ENCODE measurements at places on chromosomes 3 and 15.

DNA sequence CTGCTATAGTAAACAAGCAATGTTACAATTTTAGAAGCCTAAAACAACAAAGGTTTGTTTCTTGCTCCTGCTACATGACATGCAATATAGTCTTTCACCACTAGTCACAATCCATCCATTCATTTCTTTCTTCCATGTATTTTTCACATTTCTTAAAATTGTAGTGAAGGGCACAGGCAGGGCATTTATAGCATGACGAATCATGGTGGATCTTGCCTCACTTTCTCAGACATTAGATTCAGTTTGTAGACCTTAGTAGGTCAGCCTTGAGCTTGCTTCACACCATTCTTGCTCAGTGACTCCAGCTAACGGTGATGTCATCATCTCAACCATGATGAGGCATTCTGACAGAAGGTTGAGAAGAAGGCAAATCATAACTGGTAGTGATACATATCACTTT is 546.8 kb downstream of the TBL1XR1 start:
- no peak for DNase-seq

DNA sequence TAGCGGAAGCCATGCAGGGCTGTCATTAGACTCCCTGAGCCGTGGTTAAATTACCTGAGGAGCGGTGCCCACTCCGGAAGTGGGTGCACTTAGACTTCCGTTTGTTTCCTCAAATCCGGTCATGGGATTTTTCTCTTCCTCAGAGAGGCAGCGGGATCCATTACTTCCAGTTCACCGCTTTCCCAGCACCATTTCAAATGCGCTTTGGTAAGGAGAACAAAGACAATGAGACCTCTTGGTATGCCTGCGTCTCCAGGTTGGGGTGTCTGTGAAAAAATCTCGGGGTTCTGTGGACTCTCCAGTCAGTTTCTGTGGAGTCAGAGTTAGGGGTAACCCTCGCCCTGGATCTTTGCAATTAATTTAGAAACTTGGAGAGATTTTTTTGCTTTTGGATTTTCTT is 132.3 kb upstream of the PTPRG start:
- DNase-seq: no peak

DNA sequence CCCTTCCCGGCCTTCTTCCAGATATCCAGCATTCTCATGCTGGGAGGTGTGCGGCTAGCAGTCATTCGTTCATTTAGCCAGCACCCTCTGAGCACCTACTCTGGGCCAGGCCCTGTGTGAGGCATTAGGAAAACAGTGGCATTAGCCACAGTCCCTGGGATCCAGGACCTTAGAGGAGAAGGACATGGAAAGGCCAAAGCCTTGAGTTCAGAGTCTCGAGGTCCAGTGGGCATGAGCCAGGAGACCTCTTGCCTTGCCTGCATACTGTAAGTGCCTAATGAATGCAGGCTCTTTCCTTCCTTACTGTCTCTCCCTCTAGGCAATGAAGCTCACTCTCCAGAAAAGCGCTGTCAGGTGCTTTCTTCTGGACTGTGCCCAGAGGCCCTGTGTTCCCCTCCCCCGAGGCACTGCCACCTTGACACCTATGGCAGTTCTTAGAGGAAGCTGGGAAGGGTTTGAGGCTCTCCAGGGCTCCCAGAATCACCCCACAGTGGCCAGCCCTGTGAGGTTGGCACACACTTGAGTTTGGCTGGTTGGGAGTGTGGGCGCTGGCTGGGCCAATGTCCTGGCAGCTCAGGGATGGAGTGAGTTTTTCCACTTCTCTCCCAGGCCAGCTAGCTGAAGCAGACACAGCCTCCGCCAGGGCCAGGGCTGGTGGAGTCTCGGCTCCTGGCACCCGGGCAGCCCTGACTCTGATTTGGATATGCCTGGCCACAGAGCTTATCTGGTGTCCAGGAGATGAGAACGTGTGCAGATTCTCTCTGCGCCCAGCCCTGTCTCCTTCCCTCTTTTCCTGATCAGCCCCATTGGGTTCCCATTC is 5.4 kb downstream of the CORO2B start:
- no peak for DNase-seq

- no peak for DNase-seq
These were observed 957.3 kb downstream of the IGSF11 start for GRCh38 chr3:118077332-118077731.

- no peak for DNase-seq
These were observed 158.0 kb upstream of the IL12A start for GRCh38 chr3:159830523-159831154.

- no peak for DNase-seq
These were observed 9.5 kb downstream of the EPB42 start for GRCh38 chr15:43211224-43211735.

GRCh38 chr3:14047841-14048240 is 76.8 kb downstream of the CHCHD4 start:
- DNase-seq: no peak

GRCh38 chr15:33022629-33023028 is 171.9 kb downstream of the FMN1 start:
- no peak for DNase-seq

DNA sequence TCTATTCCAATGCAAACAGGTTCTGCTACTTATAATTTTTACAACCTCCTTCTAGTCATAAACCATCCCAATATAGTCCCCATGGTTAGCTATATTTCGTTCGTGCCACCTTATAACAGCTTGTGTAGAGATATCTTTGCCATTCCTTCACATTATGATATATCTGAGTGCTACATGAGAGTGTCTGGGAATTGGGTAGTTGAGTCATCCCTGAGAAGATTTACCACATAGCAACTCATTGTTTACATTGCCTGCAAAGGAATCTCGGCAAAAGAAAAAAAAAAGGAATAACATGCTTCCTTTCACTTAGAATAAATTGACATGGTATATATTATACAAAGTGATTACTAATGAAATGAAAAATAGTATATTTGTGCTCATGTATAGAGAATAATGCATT is 86.0 kb upstream of the VGLL3 start:
- DNase-seq: no peak

GRCh38 chr3:134464689-134465365 is 21.0 kb downstream of the ANAPC13 start:
- no peak for DNase-seq

- no peak for DNase-seq
These were observed 7.5 kb downstream of the PTX3 start for GRCh38 chr3:157443905-157444796.

DNA sequence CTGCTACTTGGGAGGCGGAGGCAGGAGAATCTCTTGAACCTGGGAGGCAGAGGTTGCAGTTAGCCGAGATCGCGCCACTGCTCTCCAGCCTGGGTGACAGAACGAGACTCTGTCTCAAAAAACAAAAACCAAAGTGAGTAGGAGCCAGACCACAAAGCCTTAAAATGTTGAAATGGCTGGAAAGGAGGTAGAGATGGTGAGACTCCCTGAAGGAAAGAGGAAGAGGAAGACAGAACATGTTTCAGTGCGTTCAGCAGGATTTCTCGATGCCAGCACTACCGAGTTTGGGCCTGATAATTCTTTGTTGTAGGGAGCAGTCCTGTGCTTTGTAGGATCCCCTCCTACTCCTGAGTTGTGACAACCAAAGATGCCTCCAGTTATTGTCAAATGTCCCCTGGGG is 189.9 kb downstream of the AKAP13 start:
- no peak for DNase-seq

DNA sequence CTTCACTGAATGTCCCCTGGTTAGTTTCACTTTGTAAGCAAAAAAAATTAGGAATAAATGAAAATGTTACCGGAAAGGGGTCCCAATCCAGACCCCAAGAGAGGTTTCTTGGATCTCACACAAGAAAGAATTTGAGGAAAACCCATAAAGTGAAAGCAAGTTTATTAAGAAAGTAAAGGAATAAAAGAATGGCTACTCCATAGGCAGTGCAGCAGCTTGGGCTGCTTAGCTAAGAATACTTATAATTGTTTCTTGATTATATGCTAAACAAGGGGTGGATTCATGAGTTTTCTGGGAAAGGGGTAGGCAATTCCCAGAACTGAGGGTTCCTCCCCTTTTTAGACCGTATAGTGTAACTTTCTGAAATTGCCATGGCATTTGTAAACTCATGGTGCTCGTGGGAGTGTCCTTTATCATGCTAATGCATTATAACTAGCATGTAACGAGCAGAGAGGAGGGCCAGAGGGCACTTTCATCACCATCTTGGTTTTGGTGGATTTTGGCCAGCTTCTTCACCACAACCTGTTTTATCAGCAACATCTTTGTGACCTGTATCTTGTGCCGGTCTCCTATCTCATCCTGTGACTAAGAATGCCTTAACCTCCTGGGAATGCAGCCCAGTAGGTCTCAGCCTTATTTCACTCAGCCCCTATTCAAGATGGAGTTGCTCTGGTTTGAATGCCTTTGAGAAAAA is 41.0 kb upstream of the CMSS1 start:
- DNase-seq: no peak

- no peak for DNase-seq
These were observed 472 bp downstream of the CHST14 start for GRCh38 chr15:40471105-40471807.

DNA sequence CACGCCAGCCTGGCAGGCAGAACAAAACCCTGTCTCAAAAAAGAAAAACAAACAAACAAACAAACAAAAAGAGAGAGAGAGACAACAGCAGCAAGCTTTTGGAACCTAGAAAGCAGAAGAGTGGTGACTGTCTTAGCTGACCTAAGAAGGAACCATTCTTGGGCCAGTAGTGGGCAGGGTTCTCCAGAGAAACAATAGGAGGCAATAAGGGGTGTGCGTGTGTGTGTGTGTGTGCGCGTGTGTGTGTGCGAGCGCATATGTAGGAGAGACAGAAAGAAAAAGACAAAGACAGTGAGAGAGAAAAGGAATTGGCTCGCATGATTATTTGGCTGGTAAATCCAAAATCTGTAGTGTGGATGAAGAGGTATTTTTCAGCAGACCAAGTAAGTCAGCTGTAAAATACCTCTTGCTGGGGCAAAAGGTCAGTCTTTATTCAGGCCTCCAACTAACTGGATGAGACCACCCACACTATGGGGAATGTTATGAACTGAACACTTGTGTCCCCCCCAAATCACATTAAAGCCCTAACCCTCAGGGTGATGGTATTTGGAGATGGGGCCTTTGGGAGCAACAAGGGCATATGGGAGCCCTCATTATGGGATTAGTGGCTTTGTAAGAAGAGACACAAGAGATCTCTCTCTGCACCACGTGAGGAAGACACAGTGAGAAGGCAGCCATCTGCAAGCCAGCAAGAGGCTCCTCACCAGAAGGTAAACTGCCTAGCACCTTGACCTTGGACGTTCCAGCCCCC is 15.1 kb upstream of the BLM start:
- no peak for DNase-seq

DNA sequence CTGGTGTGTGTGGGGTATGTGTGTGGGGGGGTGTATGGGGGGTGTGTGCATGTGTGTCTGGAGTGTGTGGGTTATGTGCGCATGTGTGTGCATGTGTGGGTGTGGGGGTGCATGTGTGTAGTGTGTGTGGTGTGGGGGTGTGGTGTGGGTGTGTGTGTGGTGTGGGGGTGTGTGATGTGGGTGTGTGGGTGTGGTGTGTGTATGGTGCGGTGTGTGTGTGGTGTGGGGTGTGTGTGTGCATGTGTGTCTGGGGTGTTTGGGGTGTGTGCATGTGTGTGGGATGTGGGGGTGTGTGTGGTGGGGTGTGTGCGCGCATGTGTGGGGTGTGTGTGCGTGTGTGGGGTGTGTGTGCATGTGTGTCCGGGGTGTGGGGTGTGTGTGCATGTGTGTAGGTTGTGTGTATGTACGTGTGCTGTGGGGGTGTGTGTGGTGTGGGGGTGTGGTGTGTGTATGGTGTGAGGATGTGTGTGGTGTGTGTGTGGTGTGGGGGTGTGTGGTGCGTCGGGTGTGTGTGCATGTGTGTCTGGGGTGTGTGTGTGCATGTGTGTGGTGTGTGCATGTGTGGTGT is 6.2 kb upstream of the OCA2 start:
- no peak for DNase-seq

DNA sequence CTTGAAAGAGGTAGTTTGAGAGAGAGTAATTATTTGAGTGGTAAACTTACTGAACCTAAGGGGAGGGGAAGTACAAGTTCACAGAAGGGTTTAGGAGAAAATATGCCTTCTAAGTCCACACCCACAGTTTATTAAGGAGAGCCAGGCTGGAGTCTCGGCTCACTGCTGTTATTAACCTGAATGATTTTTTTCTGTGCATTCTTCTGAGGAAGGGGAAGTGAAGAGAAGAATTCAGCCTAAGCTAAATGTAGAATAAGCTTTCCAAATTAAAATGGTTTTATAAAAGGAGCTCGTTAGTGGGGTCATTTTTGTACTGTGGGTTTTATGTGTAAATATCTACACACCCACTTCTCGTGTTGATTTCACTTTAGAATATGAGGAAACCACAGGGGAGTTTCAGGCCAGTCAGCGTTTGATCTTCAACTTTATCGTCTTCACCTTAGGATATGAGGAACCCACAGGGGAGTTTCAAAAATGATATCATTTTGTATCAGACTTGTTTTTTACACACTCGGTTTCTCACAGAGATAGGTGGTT is 1.5 kb downstream of the WHAMM start:
- DNase-seq: peak; percentile 85

DNA sequence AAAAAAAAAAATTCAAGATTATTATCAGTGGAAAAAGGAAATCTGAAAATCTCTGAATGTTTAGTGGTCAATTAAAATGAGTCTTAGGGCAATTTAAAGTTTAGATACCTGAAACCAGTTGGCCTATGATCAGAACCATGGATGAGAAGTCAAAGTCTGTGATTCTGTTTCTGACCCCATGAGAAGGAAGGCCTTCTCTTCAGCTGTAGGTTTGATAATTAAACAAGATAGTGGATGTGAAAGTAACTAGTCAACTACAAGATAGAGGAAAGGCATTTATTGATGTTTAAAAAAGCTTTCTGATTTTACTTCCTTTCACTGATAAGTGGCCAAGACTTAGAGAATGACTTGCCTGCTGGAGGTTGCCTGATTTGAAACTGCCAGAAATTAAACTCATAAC is 8.7 kb downstream of the PLS1 start:
- DNase-seq: no peak

- no peak for DNase-seq
These were observed 38.5 kb upstream of the CDAN1 start for GRCh38 chr15:42775416-42775815.

GRCh38 chr15:101152914-101153313 is 98.9 kb downstream of the CHSY1 start:
- peak; percentile 15 for DNase-seq

DNA sequence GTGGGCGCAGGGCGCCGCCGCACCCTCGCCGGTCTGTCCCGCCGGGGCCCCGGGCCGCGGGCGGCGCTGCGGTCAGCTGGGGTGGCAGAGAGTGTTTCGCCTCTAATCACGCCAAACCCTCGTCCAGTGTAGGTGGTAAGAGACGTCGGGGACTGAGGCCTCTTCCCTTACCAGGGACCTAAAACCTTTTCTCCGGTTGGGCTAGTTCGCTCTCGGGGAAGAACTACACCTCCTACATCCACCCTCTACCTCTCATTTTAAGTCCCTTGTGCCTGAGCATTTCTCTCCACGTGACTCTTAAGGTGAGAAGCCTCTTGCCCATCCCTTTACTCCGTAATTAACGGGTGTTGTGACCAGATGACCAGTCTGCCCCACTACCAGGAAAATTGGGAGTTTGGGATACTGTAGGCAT is 520 bp downstream of the TMEM42 start:
- DNase-seq: no peak

DNA sequence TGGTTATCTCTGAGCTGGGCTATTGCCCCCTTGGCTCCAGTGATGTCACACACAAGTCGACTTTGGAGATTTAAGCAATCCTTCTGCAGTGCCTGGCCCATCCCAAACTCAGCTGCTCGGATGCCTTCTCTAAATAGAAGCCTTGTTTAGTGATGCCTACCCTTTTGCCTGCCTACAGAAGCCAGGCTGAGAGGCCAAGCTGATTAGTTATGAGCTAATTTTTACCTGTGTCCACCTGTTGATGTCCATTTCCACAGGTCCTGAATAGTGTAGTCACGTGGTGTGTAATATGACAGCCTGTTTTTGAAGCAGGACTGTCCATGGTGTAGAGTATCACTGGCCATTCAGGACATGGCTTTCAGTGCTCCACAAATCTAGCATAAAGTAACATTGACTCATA is 45.5 kb downstream of the SSUH2 start:
- no peak for DNase-seq

Data from CD4-positive, alpha-beta T cell treated with Interleukin-1 beta for 1 hour (primary cell).